ENCODE measurements at places on chromosomes 3 and 15.

- peak; percentile 78 for DNase-seq
Measured at GRCh38 chr15:69164807-69165636, 4.6 kb downstream of the GLCE start.

GRCh38 chr3:51391566-51392354 lies 675 bp downstream of the RBM15B start:
- DNase-seq: peak; percentile 32

- no peak for DNase-seq
Measured at GRCh38 chr3:59677747-59678702, 628.2 kb upstream of the CFAP20DC start.

GRCh38 chr15:66619152-66619903 lies 53.5 kb upstream of the LCTL start:
- DNase-seq: peak; percentile 67

GRCh38 chr3:16770792-16771191 lies 114.0 kb upstream of the PLCL2 start:
- no peak for DNase-seq

- no peak for DNase-seq
Measured at GRCh38 chr3:13492048-13492447, 11.9 kb downstream of the HDAC11 start.

- DNase-seq: no peak
Measured at GRCh38 chr3:194396539-194396858, 2.6 kb downstream of the GP5 start.

GRCh38 chr3:73007992-73008712 lies 11.5 kb downstream of the PPP4R2 start:
- no peak for DNase-seq

All from fibroblast of skin of right biceps (primary cell).